ENCODE measurements at places on chromosomes 2 and 18.

DNA sequence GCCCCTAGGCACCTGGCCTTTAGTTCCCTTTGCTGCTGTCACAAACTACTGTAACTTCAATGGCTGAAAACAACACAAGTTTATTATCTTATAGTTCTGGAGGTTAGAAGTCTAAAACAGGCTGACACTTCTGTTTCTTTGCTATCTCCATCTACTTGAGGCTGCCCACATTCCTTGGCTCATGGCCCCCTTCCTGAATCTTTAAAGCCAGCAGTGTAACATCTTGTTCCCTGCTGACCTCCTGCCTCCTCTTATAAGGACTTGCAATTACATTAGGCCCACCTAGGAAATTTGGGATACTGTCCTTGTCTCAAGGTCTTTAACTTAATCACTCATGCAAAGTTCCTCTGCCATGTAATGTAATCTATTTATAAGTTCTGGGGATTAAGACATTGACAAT lies 6.5 kb downstream of the SMYD1 start:
- no peak for DNase-seq

DNA sequence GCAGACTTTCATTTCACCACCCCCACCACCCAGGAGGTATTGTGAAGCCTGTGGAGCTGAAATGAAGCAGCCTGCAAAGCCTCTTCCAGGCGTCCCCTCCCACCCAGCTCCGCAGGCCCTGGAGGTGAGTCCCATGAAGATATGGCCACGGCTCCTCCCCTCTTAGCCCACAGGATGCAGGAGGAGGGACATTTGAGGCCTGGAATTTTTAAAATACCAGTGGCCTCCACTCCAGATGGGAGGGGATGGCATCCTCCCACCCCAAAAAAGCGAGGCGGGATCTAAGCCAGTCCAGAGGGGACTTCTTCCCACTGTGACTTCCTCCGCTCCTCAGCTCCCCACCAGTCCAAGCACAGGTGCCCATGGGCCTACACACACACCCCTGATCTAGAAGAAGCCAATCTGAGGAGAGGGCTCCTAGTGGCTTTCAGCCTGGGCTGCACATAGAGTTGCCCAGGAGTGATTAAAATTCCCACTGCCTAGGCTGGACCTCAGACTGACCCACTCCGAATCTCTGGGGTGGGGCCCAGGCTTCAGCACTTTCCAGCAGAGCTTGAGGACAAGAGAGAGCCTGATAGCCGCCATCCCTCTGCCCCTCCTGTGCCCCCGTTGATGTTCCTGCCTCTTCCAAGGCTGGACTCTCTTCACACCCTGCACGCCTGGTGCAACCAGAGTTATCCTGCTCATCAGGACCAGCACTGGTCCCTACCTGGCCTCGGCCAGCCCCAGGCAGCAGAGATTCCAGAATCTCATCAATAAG lies 206.9 kb downstream of the TNS1 start:
- DNase-seq, result no peak

GRCh38 chr2:201016859-201017258 lies 53.4 kb upstream of the ORC2 start:
- no peak for DNase-seq

DNA sequence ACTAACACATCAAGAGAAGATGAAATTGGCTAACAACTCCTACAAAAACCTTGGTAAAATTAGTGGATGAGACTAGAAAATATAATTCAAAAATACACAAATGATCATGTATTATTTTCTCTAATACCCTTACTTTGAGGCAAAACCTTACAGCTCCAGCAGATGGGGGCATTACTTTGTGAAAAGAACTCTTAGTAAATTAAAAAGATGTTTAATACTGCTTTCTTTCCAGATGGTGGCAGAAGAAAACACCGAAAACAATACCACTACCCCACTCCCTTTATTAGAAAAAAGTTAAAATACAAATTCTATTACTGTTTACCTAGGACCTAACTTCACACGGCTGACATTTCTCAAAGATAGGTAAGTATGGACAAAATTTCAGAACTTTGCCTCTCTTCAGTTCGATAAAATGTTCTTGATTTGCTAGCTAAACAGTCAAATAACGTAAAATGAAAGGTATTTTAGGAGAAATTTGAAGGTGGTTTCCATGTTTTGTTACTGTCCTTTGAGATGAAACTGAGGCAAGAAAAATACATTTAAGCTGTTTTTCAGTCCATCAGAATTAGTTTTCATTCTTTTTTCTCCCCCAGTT lies 30.6 kb downstream of the ORC4 start:
- DNase-seq, result no peak

GRCh38 chr2:109162999-109163398 lies 34.0 kb downstream of the SH3RF3 start:
- DNase-seq, result no peak

GRCh38 chr2:119683713-119684443 lies 4.9 kb downstream of the TMEM177 start:
- DNase-seq, result no peak

DNA sequence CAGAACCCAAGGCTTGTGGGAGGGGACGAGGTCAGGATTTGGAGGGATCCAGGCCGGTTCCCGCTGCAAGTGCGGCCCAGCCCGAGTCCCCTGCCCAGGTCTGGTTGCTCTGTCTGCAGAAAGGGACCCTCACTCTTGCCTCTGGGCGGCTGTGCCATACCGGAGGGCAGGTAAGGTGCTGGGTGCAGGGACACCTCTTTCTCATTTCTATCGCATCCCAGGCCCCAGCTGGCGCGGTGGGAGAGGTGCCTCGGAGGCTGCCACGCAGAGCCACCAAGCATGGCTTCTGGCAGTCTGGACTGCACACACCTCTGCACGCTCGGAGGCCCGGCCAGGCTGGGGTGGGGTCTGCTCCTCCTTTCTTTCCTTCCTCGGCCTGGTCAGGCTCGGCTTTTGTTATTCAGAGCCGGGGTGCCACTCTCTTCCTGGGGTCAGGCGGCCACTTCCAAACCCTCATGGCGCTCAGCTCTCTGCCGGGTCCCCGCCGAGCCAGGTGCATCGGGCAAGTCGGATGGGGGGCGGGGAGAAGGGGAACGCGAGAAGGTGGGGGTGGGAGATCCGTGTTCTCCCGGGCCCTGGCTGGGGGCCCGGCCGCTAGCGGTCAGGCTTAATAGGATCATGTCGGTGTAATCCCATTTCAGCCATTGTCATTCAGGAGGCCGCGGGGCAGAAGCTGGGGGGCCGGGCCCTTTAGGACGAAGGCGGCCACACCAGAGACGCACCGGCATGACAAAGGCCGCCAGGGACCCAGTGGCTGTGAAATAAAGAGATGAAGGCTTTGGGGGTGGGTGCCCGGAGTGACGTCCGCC lies 9.0 kb downstream of the GBX2 start:
- DNase-seq, result no peak

DNA sequence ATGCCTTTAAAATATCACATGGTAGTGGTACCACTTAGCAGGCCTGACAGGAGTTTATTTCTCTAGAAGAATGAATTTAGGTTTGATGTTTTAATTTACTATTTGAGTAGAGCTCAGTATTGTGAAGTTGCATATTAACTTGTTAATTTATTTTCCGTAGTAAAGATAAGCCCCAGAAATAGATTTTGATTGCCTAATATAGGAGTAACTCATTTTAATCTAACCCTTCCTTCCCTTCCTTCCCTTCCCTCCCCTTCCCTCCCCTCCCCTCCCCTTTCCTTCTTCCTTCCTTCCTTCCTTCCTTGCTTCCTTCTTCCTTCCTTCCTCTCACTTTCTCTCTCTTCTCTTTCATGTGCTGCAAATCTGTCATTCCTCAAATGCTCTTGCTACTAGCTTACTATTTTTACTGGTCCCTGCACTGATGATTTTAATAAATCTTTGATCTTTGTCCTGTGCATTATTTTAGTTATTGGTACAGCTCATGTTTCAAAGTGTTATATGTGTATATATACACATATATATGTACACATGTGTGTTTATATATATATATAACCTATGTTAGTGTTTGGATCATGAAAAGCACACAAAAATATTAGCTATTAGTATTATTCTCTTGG lies 862.6 kb upstream of the CNTNAP5 start:
- DNase-seq, result no peak

GRCh38 chr18:59902131-59902992 lies 2.6 kb downstream of the PMAIP1 start:
- DNase-seq, result no peak

DNA sequence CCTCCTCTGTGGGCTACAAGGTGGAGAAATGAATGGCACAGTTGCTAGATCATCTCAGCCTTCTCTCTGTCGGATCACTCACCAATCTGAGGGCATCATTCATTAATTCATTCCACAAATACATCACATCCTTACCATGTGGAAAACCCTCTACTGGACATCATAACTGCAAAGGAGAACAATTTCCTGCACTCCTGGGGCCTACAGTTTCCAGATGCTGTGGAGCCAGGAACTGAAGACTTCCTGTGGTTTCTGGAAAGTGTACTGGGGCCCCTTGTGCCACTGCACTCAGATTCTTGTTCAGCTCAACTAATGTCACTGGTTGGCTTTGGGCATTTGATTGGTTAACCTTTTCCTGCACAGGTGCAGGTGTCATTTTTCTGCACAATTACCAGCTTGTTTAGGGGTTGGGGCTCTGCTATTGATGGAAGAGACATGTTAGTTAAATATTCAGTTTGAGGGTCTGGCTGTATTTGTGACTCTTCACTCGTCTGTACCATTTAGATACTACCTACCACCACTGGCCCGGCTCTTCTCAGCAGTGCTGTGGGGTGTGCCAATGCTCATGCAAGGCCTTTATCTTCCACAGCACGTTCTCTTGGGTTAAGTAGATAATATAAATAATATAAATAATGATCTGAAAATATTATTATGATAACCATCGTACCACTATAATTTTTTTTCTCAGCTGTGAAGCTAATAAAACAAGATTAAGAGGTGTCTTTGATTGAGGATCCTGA lies 427.3 kb downstream of the TSN start:
- no peak for DNase-seq

DNA sequence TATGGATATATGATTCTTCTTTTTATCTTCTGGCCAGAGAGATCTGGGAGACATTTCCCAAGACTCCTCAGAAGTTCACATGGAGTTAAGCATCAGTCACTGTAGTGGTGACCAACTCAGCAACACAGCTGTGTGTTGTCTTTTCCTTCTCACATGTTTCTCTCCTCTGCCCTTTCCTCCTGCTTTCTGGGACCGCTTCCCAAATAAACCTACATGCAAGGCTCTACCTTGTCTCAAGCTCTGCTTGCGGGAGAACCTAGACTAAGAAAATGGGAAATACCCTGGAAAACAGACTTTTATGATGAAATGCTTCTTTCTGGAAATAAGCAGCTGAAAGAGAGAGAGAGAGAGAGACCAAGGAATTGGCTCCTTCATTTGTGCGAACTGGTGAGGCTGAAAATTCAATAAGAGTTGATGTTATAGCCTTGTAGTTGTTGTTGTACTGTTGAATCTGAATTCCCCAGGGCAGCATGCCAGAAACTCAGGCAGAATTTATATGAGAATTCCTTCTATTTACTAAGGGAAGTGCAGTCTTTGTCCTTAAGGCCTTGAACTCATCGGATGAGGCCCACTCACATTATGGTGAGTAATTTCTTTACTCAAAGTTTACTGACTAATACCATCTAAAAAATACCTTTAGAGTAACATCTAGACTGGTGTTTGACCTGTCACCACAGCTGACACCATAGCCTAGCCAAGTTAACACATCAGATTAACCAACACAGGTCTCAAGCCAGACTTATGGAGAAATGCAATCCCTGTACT lies 22.7 kb upstream of the DSC1 start:
- no peak for DNase-seq

All from T-helper 9 cell (primary cell).